ENCODE measurements at places on chromosomes 12 and 14. TPM values are rescaled to one million over a fixed set of nuclear protein-coding genes. Genes with fewer than 3 reads are reported as not detected.

DNA sequence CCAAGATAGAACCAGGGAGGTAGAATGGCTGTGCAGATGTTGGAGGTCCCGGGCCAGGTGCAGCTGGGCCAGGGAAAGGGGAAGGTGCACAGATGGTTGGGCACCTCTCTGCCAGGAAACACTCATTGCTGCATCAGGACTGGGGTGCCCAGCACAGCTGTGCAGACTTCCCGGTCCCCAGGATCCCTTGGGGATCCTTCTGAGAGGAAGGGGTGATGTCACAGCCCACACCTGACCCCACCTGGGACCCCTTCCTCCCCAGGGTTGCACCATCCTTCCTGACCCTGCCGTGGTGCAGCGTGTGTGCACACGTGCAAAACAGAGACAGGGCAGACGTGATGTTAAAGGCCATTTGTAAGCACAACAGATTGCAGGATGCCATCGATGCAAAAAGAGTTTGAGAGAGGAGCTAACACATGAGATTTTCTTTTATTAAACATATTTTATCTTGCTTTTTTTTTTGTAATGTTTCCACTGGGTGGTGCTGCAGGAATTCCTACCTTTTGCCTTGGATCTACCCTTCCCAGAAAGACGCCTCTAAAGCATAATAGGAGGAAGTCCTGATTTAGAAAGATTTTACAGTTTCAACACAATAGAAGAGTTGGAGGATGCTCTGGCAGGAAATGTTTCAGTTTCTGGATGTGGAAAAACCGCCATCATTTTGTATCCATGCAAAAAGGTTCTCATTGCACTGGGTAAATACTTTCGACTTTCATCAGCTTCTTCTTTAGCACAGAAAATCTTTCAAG lies 14.8 kb downstream of the ELK3 start:
- peak; percentile 70 for DNase-seq

DNA sequence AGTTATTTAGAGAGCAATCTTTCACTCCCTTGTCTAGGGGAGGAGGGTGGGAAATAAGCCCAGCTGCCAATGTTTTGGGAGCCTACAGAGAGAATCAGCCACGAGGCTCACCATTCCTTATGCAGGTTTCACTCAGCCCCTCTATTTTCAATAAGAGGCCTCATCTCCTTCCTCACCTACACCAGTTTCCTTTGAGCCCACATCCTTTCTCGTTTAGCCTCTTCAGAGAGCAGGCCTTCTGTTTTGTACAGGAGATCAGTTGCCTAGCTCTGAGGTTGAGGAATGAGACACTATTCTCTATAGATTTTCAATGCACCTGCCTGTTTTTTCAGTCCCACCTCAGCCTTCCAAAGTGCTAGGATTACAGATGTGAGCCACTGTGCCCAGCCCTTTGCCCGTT lies 17.9 kb downstream of the SNAPC1 start:
- no peak for DNase-seq

DNA sequence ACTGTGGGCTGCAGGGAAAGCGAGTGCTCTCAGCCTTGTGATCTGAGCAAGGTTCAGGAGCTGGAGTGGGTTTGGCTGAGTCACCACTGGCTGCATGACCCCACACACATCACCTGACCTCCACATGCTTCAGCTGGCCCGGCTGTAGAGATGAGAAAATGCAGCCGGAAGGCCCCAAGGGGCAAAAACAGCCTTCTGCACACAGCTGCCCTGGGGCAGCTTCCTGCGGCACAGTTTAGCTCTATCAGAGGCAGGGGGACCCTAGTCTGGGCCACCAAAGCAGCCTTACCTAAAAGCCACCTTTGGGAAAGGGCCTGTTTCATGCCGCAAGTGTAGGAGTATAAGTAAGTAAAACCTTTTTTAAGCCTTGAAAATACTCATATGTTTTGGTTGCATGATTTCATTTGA lies 123.3 kb downstream of the SSPN start:
- DNase-seq, result peak; percentile 70

DNA sequence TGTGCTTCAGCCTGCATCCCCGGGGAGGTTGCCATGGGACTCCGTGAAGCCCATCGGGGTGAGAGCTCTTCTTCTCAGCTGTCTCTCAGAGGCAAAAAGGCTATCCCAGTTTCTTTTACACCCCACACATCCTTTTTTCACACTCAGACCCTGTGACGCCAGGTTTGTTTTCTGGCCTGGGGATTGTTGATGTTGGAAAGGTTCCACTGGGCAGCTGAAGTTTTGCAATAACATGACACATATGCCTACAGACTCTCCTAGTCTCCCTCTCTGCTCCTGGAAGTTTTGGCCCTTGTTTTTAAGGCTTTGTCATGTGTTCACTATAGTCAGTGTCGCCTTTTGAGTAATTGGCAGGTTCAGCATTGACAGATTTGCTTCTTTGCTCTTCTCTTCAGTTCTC lies 118.6 kb downstream of the SMOC1 start:
- DNase-seq, result peak; percentile 64

SLC5A8 gene
- not detected for total RNA-seq

DNA sequence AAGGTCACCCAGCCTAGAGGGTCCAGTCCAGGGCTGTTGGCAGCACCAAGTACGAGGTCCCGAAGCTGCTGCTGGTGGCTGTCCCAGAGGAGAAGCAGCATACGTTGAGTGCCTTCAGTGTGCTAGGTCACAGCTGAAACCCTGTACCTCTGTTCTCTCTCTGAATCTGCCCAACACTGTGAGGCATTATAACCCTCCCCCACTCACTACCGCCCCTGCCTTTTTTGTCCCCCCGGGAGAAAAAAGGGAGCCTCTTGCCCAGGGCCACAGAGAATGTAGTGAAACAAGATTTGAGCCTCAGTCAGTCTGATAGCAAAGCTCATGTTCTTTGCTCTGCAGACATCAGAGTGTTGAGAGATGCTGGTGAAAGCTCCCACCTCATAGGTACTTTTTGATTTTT lies 53.4 kb downstream of the PPP2R5C start:
- no peak for DNase-seq

TBC1D30 gene
- 0.98 TPM for total RNA-seq

Data from fibroblast of the aortic adventitia (primary cell).